ENCODE measurements at places on chromosomes 11 and 22.
A peak's percentile ranks its signal among the peaks of the same experiment; 100 is the strongest.

DNA sequence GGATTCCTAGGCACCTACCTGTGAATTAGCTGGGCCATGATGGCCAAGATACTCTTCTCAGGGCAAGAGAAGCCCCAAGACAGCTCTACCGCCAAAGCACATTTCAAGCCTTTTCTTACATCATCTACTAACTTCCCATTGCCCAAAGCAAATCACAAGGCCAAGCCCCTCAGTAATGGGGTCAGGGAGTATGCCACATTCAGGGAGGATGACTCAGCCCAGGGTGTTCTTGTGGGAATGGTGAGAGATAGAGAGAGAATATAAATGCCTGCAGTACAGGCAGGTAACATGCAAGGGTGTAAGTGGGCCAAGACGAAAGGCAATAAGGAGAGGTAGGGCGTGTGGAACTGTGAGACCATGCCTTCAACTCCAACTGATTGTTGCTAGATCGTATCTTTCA is 162.5 kb upstream of the ISX start:
- no peak for DNase-seq

GRCh38 chr11:129723761-129724162 is 91.9 kb upstream of the TMEM45B start:
- no peak for DNase-seq

GRCh38 chr11:2549080-2549479 is 104.3 kb downstream of the KCNQ1 start:
- no peak for DNase-seq

DNA sequence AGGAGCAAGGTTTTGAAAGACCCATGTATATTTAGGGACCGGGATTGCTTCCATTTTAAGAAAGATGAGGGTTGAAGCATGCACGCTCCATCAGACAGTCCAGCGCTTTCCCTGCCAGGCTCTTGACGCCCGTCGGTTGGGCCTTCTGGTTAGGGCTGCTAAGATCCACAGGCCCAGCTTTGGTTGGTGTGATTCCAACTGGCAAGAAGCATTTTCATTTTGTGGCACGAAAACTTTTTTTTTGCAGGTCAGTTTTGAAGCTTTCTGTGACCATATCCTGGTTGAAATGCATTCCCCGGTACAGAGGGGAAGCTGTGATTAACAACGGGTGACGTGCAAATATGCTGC is 34.3 kb upstream of the MPPED1 start:
- DNase-seq, result no peak

GRCh38 chr11:269146-269890 is 8.9 kb upstream of the NLRP6 start:
- no peak for DNase-seq

DNA sequence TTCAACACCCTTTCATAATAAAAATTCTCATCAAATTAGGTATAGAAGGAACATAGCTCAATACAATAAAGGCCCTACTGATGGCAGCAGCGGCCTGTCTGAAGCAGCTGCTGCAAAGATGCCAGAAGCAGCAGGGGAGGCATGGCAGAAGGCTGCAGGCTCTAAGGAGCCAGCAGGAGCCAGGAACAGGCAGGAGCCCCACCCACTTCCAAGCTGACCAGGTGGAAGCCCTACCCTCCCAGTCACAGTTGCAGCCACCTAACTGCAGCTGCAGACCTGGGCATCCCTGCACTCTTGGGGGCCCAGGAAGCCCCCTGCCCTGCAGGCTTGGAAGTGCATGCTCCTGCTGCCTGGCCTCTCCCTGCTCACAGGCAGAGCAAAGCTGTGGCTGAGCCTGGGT is 18.2 kb upstream of the OR6A2 start:
- no peak for DNase-seq

GRCh38 chr11:100726680-100727079 is 39.6 kb downstream of the ARHGAP42 start:
- DNase-seq, result no peak

- no peak for DNase-seq
Observed at GRCh38 chr11:72860592-72860991, 46.4 kb downstream of the ATG16L2 start.

DNA sequence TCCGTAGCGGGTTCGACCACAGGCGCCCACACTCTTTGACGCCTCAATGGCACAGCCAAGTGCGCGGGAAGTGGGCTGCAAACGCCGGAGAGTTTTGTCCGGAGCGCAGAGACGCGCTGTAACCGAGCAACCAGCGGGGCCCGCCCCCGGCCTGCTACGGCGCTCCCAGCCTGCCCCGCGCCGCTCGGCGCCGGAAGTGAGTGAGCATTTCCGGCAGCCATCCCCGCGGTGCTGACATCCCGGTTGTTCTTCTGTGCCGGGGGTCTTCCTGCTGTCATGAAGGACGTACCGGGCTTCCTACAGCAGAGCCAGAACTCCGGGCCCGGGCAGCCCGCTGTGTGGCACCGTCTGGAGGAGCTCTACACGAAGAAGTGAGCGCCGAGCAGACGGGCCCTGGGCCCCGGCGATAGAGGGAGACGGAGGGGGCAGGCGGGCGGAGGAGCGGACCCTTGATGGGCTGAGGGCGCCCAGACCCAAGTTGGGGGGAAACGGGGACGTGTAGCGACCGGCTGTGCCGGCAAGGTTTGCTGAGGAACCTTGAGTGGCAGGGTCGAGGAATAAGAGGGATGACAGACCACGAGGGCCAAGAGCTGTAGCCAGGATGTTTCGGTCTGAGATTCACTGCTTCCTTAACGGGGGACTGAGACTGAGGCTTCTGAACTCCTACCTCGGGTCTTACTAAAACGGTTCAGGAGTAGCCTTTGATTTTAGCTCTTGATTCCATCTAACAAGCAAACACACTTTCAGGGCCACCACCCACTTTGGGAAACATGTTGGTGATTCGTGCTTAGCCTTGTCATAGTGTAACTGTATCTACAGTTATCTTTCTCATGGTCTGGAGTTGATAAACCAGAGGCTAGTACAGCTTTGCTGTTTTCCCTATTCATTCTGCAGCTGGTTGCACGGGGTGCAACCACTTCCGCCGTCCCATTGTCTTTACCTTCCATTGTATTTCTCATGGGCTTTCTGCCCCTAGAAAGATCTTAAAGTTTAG is at the start of gene PSMD13:
Gene PSMD13, plus strand, starts transcription at position 203 of the 994 bp plus-strand sequence. Its CDS starts 74 bp downstream, at position 277.
- DNase-seq, result peak; percentile 90
